ENCODE measurements at places on chromosomes 4 and X. TPM values are rescaled to one million over a fixed set of nuclear protein-coding genes. Genes with fewer than 3 reads are reported as not detected.

SPACA5 gene
- total RNA-seq = not detected

- no peak overlapping the region for H3K4me3 ChIP-seq
- H3K27me3 ChIP-seq = no peaks in the 10 kb centered on the region
- no peak overlapping the region for H3K27ac ChIP-seq
- DNase-seq = no peak
- no peaks in the 10 kb centered on the region for H3K36me3 ChIP-seq
Measured at GRCh38 chrX:11760958-11761357, 2.9 kb downstream of the MSL3 start.

DNA sequence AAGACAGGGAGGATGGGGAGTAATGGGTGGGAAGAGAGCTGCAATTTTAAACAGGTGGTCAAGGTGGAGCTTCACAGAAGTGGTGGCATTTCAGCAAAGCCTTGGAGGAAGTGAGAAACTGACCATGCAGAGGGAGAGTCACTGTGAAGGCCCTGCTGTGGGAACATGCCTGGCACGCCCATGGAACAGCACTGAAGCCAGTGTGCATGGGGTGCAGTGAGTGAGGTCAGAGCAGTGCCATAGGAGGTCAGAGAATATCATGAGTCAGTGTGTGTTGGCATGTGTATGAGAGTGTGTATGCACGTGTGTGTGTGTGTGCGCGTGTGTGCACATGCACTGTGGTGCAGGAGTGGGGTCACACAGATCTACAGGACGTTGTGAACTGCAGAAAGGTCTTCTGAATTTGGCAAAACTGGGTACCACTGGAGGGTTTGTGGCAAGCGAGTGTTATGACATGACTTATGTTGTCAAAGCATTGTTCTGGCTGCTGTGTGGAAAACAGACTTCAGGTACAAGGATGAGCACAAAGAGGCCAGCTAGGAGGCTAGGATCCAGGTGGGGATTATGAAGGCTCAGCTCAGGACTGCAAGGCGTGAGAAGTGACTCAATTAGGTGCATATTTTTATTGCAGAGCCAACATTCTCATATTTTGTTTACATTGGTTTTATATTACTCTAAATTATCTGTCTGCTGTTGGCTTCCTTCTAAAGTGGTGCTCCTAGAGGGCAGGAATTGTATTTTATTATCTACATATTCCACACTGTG, 34.0 kb downstream of the ZNF827 start:
- H3K4me3 ChIP-seq = no peak overlapping the region
- H3K4me1 ChIP-seq = peaks cover 11% of the 10 kb centered on the region
- no peaks in the 10 kb centered on the region for H3K36me3 ChIP-seq
- no peak overlapping the region for H3K27ac ChIP-seq
- no peak for DNase-seq
- no peaks in the 10 kb centered on the region for H3K27me3 ChIP-seq

GRCh38 chr4:38529189-38530115, 134.5 kb upstream of the KLF3 start:
- H3K4me1 ChIP-seq = peaks cover 10% of the 10 kb centered on the region
- H3K27ac ChIP-seq = peak overlapping the region; percentile 74
- H3K4me3 ChIP-seq = no peak overlapping the region
- peak; percentile 15 for DNase-seq
- no peaks in the 10 kb centered on the region for H3K27me3 ChIP-seq

TCEAL3 gene
- total RNA-seq = 24.2 TPM

GPR119 gene
- not detected for total RNA-seq

HADH gene
- total RNA-seq = 93.5 TPM

- no peak overlapping the region for H3K4me3 ChIP-seq
- no peaks in the 10 kb centered on the region for H3K4me1 ChIP-seq
- no peak for DNase-seq
- H3K27ac ChIP-seq = no peak overlapping the region
- H3K27me3 ChIP-seq = peaks cover 9% of the 10 kb centered on the region
Measured at GRCh38 chrX:37590047-37590446, 18.6 kb downstream of the LANCL3 start.

DNA sequence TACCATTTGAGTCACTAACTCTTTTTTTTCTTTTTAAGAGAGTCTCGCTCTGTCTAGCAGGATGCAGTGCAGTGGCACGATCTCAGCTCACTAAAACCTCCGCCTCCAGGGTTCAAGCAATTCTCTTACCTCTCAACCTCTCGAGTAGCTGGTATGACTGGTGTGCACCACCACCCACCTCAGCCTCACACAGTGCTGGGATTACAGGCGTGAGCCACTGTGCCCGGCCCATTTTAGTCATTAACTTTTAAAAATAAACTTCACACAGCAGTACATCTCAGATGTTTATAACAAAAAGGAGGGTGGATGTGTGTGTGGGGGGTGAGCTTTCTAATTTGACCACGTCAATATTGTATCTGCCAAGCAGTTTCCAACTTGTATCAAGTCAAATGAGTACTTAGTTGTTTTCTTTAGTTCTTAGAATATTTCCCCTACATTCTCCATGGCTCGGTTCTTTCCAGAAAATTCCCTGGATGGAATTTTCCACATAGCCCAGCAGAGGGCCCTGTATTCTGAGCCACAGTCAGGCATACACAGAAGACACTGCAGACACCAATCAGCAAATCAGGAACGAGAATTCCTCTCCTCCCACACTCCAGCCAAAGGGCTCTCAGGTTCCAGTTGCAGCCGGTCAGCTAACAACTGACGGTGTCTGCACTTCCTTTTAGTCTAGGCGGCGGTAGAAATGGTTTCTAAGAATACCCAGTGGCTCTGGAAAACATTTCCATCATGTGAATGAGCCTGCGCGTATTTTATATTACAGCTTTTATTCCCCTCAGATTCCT, 20.1 kb upstream of the ARAF start:
- no peaks in the 10 kb centered on the region for H3K27me3 ChIP-seq
- peak overlapping the region; percentile 30 for H3K27ac ChIP-seq
- peak; percentile 83 for DNase-seq
- no peaks in the 10 kb centered on the region for H3K4me1 ChIP-seq
- H3K36me3 ChIP-seq = no peaks in the 10 kb centered on the region

GRCh38 chrX:105477351-105477750, 256.9 kb upstream of the TEX13A start:
- no peak for DNase-seq
- no peak overlapping the region for H3K4me3 ChIP-seq
- H3K27me3 ChIP-seq = no peaks in the 10 kb centered on the region
- H3K27ac ChIP-seq = no peak overlapping the region

PARM1 gene
- total RNA-seq = 204 TPM

CT47B1 gene
- not detected for total RNA-seq

- no peaks in the 10 kb centered on the region for H3K4me1 ChIP-seq
- no peak overlapping the region for H3K27ac ChIP-seq
- H3K27me3 ChIP-seq = no peaks in the 10 kb centered on the region
- peak; percentile 56 for DNase-seq
Measured at GRCh38 chr4:15729910-15730533, 27.2 kb downstream of the BST1 start.

- no peak overlapping the region for H3K4me3 ChIP-seq
- DNase-seq = no peak
- H3K36me3 ChIP-seq = no peaks in the 10 kb centered on the region
- no peaks in the 10 kb centered on the region for H3K4me1 ChIP-seq
- no peak overlapping the region for H3K27ac ChIP-seq
Measured at GRCh38 chrX:41412261-41413081, 34.7 kb upstream of the NYX start.

- no peak overlapping the region for H3K4me3 ChIP-seq
- peaks cover under 1% of the 10 kb centered on the region for H3K27me3 ChIP-seq
- no peaks in the 10 kb centered on the region for H3K36me3 ChIP-seq
- H3K27ac ChIP-seq = no peak overlapping the region
- DNase-seq = no peak
Measured at GRCh38 chr4:74320559-74321118, 12.4 kb downstream of the EPGN start.

GRCh38 chr4:2183394-2183793, 58.5 kb downstream of the HAUS3 start:
- no peak overlapping the region for H3K27ac ChIP-seq
- H3K36me3 ChIP-seq = no peaks in the 10 kb centered on the region
- DNase-seq = no peak
- no peaks in the 10 kb centered on the region for H3K27me3 ChIP-seq
- no peaks in the 10 kb centered on the region for H3K4me1 ChIP-seq

GRCh38 chr4:20158195-20158594, 93.5 kb upstream of the SLIT2 start:
- H3K4me1 ChIP-seq = no peaks in the 10 kb centered on the region
- no peaks in the 10 kb centered on the region for H3K27me3 ChIP-seq
- no peak for DNase-seq
- no peaks in the 10 kb centered on the region for H3K36me3 ChIP-seq
- H3K4me3 ChIP-seq = no peak overlapping the region

GRCh38 chr4:88672987-88673386, 24.6 kb downstream of the NAP1L5 start:
- no peak overlapping the region for H3K27ac ChIP-seq
- peak; percentile 31 for DNase-seq
- H3K27me3 ChIP-seq = no peaks in the 10 kb centered on the region
- H3K36me3 ChIP-seq = peaks cover 27% of the 10 kb centered on the region
- H3K4me3 ChIP-seq = no peak overlapping the region
- H3K4me1 ChIP-seq = no peaks in the 10 kb centered on the region

- H3K27ac ChIP-seq = no peak within 1 kb of the TSS
- no peaks in the 10 kb centered on the region for H3K27me3 ChIP-seq
- no peak within 1 kb of the TSS for H3K4me3 ChIP-seq
- peak; percentile 36 for DNase-seq
Measured at GRCh38 chrX:57286507-57287251, at the start of gene FAAH2. FAAH2 (plus strand) TSS chrX:57286706; CDS start chrX:57286826, 120 bp downstream.

DNA sequence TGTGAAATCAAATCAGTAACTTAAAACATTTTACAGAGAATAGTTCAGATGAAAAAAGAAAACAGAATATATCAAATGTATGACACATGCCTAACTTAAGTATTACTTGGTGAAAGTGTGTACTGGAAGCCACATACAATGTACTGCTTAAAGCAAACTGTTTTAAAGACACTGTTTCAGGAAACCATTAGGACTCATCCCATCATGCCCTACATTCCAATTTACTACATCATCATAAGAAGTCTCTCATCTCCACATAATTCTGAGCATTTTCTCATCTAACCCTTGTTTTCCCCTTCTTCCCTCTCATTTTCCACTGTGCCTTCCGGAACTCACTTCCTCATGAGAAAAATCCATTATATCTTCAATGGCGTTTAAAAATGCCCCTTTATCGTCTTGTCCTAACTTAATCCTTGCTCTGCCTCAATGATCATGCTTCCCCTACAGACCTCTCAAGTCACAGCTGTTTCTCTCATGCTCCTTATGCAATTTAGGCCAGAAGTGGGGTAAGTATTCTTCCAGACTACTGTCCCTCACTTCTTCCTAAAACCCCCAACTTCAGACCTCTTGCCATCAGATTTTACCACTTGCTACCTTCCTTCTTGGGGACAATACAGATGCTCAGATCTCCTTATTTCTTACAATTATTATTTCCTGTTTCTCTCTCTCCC, 26.8 kb upstream of the FGF5 start:
- no peak overlapping the region for H3K4me3 ChIP-seq
- H3K36me3 ChIP-seq = no peaks in the 10 kb centered on the region

DNA sequence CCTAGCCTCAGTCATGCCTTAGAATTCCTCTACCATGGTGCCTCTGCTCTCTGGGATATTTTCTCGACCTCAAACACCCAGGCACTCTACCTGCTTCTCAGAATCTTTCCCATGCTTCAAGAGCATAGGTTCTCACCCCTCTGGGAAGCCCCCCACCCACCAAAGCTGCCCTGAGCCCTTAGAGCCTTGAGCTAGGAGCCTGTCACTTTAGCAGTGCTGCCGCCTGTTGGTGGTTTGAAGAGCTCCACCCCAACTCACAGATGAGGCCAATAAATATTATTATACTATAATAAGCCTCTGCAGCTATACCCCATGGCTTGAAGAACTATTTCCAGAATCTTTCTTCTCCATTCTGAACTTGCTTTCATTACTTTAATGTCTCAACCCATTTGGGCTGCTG, 109.7 kb downstream of the RTL5 start:
- peaks cover 42% of the 10 kb centered on the region for H3K27me3 ChIP-seq
- H3K4me1 ChIP-seq = peaks cover 7% of the 10 kb centered on the region
- no peaks in the 10 kb centered on the region for H3K36me3 ChIP-seq
- no peak overlapping the region for H3K27ac ChIP-seq
- DNase-seq = peak; percentile 8
- no peak overlapping the region for H3K4me3 ChIP-seq

SHROOM3 gene
- 16.2 TPM for total RNA-seq

DNA sequence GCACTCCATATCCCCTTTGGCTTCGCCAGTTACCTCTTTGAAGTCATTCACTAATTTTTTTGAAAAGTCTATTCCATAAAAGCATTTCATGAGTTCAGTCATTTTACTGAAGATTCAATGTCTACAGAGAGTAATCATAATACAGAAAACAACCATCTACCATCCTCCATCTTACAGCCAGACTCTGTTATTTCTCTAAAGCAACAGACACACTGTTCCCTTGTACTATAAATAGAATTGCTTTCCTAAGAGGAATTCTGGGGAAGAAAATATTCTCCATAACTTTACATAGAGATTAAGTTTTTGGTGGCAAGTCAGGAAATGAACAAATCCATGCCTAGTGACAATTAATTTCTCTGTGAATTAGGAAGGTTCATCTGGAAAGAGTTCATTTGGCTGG, 37.0 kb downstream of the XK start:
- H3K27ac ChIP-seq = no peak overlapping the region
- no peaks in the 10 kb centered on the region for H3K27me3 ChIP-seq
- H3K4me1 ChIP-seq = no peaks in the 10 kb centered on the region
- H3K4me3 ChIP-seq = no peak overlapping the region
